NCI-H1417 (cell line): ENCODE measurements at places on chromosomes 2 and 18.

GRCh38 chr2:118250463-118250862 is 162.2 kb downstream of the INSIG2 start:
- DNase-seq, result no peak

DNA sequence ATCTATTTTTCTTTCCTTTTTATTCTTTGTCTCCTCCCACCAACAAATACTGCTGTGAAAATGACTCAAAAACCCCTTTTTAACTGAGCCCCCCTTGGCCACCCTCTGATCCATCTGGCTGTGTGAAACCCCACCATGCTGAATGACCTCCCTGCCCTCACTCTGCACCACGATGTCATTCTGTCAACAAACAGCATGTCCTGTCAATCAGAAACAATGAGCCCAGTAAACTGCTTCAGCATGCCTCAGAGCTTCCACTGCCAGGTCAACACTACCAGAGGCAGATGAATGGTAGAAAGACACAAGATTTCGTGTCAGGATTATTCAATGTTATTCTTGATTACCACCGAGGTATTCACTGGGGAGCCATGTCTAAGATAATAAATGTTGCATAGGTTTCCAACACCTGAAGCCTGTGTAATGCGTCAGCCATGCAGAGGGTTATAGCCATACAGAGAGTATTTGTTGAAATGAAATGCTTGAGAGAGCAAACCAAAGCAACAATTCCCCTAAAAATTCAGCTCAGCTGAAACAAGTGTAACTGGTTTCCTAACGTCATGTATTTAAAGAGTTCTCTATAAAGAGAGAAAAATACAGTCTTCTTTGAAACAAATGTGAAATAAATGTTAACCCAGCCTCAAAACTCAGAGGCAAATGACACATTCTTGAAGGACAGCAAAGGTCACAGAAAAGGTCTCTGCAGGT is 76.7 kb downstream of the LRP2 start:
- no peak for DNase-seq

- no peak for DNase-seq
Observed at GRCh38 chr2:184040230-184040629, 558.1 kb upstream of the ZNF804A start.

- DNase-seq, result no peak
Observed at GRCh38 chr18:52652391-52652790, 312.4 kb downstream of the DCC start.
